ENCODE measurements at places on chromosomes 5 and 9. TPM values are rescaled to one million over a fixed set of nuclear protein-coding genes. Genes with fewer than 3 reads are reported as not detected.

DNA sequence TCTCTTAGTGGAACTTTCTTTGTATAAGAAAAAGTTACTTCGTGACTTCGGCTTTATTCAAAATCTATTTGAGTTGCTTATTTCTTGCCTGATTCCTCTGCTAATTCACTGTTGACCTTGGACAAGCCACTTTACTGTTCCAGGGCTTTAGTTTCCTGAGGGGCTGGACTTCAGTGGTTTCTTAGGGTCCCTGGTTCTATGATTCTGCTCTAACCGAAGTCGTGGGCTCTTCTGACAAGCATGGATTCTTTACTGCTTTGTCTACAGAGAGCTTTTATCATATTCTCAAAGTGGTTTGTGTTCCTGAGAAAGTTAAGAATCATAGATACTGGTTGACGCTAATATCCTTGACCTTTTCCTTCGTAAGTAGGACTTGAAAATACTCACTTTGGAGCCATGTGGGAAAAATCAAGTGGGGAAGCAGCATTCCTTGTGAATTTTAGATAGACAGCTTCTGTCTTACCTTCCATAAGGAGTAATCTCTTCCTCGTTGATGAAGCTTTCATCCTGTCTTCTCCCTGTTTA lies 21.1 kb downstream of the EXOSC2 start:
- no peak for DNase-seq

- no peak for DNase-seq
Measured at GRCh38 chr5:73859696-73860095, 233.7 kb downstream of the ARHGEF28 start.

DNA sequence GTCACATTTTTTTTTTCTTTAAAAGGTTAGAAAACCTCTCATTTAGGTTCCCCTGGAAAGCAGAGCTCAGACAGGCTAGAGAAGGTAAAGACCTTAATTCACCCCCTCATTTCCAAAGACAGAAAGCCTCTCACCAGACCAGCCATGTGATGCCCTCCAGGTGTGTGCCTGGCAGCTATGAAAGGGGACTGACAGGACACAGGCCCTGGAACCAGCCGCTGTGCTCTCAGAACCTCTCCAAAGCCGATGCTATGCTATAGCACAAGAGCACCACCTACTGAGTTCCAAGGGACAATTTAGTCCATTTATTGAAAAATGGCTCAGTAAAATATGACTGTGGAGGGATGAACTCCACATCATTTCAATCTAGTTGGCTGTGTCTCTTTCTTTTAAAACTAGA lies 48.8 kb downstream of the FANCC start:
- DNase-seq, result no peak

GRCh38 chr9:124306098-124306735 lies 48.5 kb downstream of the NEK6 start:
- DNase-seq, result peak; percentile 71

- DNase-seq, result no peak
Measured at GRCh38 chr5:10330511-10331230, 22.8 kb upstream of the MARCHF6 start.

GRCh38 chr5:132086277-132086794 lies 12.7 kb downstream of the CSF2 start:
- DNase-seq, result peak; percentile 83

- DNase-seq, result no peak
Measured at GRCh38 chr5:74648835-74649293, 8.3 kb upstream of the ENC1 start.

- DNase-seq, result no peak
Measured at GRCh38 chr9:108213511-108213910, 642.3 kb downstream of the ACTL7B start.

Gene SHC3
- polyA plus RNA-seq, result 4.3 TPM

Gene TXNDC8
- polyA plus RNA-seq, result not detected

Gene ASPN
- polyA plus RNA-seq, result 1.1 TPM

Gene CCDC192
- not detected for polyA plus RNA-seq

Gene ANKRD18A
- not detected for polyA plus RNA-seq

Gene LTC4S
- 0.40 TPM for polyA plus RNA-seq

Gene GPR21
- polyA plus RNA-seq, result 0.35 TPM

Data from AG04450 (cell line).